ENCODE measurements at places on chromosomes 6 and 20. TPM values are rescaled to one million over a fixed set of nuclear protein-coding genes. Genes with fewer than 3 reads are reported as not detected.

OLIG3 gene
- total RNA-seq: 0.23 TPM

TOX2 gene
- total RNA-seq: 5.1 TPM

RAB44 gene
- not detected for total RNA-seq

FAM83B gene
- 0.23 TPM for total RNA-seq
